ENCODE measurements at places on chromosomes 1 and 21.

DNA sequence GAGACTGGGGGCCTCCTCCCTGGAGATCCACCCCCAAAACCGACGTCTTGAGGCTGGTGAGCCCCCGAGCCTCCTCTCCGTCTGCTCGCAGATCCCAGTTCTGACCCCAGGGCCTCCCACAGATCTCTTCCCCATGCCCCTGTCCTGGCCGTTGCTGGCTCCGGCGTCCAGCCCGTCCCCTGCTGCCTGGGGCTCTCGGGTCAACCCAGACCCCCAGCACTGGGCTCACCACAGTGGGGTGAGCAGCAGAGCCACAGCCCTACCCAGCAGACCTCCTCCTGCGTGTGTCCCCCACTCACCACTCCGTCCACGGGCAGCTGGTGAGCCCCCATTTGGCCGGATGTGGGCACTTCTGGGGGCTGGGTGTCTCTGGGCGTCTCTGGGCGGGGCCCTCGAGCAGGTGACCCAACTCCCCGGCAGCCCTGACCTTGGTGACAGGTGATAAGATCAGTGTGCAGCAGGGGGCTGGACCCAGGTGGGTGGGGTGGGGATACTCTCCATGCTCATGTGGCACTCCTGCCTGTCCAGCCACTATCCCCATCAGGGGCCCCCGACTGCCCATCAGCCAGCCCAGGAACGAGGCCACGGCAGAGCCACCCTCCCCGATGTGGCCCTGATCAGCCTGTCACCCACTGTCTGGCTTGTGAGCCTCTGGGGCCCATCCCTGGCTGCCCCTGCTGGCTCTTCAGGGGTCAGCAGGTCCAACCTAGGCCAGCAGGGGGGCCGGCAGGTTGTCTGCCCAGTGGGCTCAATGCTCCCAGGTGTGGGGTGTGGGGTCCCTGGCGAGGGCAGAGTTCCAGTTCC lies 709 bp downstream of the TNFRSF14 start:
- DNase-seq: peak; percentile 56

DNA sequence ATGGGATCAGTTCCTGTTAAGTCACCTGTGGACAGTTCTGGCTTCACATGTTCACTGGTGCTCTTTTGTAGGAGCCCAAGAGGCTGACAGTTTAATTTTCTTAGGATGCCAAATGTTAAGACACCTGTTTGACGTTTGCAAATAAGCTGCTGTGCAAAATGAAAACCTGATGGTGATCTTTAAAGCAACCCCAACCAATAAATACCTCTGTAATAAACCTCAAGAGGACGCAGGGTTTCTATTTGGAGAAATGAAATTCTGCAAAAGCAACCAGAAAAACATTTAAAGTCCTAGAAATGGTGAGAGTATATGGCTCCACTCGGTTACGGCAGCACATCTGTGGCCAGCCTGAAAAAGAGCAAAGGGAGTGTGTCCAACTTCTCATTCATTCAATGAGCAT lies 5.7 kb upstream of the RHEX start:
- DNase-seq: no peak

DNA sequence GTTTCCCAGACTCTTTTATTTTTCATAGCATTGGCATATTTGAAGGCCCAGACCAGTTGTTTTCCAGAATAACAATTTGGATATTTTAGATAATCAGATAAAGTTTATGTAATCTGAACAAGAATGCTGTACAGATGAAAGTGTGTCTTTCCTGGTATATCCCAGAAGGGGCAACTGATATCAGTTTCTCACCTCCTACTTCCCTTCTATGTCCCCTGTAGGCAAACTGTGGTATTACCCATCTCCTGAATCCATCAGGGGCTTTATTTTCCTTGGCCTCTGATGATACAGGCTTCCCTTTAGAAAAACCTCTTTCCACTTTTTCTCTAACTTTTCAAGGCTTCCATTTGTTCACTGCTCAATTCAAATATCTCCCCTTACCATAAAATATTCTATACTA lies 87.5 kb upstream of the RGS1 start:
- no peak for DNase-seq

GRCh38 chr21:31991356-31992331 lies 118.8 kb downstream of the HUNK start:
- no peak for DNase-seq

DNA sequence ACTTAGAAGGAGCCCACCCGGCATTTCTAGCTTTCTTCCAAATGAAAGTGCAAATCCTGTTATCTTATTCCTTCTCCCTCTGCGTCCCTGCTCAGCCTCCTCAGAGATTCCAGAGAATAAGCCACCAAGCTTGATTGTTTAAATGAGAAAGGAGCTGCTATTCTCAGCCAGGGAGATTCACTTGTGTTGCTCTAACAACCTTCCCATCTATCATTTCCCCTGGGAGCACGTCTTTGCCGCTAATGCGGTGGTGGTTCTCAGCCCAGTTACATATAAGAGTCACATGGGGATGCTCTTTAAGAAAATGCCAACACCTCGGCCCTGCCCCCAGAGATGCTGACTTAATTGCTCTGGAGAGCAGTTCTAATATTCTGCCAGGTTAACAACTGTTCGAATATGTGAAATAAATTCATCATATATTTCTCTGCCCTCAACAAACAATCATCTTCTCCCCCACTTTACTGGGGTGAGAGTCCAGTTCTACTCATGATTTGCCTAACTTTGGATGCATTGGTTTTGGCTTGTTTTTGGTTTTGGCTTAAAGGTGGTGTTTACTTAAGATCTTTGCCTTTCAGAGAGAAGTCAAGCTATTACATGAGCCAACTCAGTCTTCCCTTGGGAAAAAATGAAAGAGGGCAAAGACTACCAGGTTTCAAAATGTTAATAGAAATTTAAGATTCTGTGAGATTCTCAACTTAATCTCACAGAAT lies 213.9 kb downstream of the SEC16B start:
- DNase-seq: no peak

GRCh38 chr1:52542085-52542688 lies 10.7 kb downstream of the TUT4 start:
- DNase-seq: no peak

GRCh38 chr1:53573931-53574330 lies 114.7 kb downstream of the DMRTB1 start:
- DNase-seq: no peak

GRCh38 chr1:243413431-243414151 lies 157.8 kb downstream of the SDCCAG8 start:
- no peak for DNase-seq

DNA sequence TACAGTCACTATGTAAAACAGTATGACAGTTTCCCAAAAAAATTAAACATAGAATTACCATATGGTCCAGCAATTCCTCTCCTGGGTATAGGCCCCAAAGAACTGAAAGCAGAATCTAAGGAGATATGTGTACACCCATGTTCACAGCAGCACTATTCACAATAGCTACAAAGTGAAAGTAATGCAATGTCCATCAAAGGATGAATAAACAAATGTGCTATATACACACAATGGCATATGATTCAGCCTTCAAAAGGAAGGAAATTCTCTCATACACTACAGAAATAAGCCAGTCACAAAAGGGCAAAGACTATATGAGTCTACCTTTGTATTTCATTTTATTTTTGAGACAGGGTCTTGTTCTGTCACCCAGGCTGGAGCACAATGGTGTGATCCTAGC lies 120.4 kb downstream of the TOMM20 start:
- no peak for DNase-seq

- no peak for DNase-seq
These were observed 61.5 kb downstream of the GNG12 start for GRCh38 chr1:67771749-67772148.

- no peak for DNase-seq
These were observed 12.6 kb downstream of the IL10RB start for GRCh38 chr21:33278721-33279120.

GRCh38 chr1:40789342-40789598 lies 5.7 kb downstream of the KCNQ4 start:
- no peak for DNase-seq

DNA sequence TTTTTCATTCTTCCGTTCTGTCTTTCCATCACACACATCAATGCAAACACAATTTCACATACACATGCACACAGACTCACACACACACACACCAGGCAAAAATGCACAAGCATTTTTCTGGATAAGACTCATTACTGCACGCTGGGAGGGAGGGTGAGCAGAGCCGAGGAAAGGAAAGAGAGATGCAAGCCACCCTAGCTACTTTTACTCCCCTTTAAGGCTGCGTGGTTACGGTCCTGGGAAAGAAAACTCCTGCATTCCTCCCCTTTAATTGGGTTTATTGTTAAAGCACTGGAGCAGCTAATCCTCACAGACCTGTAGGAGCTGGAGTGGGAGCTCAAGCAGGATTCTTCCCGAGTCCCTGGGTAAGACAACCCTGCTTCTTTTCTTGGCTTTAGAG lies at the start of gene CAMK1G:
CAMK1G (plus strand) TSS at position 307 of the 400 bp plus-strand sequence. CDS start 11,270 bp downstream, outside the sequence.
- DNase-seq: no peak

DNA sequence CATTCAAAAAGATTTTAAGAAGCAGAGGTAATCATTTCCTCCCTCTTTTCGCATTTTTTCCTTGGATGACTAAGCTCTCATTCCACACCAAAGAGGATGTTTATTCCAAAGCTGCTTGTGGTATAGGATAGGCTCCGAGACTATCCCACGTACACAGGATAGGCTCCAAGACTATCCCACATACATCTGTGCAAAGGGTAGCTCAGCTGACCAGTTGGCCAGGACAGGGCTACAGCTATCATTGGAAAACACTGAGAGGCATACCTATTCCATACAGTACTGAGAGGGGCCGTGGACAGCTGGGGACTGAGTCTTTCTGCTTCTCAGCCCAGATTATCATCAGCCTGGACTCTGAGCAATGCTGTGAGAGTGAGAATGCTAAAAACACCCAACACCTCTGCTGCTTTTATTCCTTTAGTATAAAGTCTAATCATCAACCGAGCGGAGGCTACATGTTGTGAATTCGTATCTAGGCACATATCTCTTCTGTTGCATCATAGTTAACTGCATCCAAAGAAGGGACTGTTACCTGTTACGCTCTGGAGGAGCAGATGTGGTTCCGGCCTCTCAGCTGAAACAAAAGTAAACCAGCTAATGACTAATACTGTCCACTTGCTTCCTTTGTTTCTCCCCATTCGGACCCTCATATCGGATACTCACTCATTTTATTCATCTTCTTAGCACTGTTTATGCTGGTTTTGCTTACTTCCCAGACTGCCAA lies 141.0 kb downstream of the TNFSF18 start:
- DNase-seq: no peak

DNA sequence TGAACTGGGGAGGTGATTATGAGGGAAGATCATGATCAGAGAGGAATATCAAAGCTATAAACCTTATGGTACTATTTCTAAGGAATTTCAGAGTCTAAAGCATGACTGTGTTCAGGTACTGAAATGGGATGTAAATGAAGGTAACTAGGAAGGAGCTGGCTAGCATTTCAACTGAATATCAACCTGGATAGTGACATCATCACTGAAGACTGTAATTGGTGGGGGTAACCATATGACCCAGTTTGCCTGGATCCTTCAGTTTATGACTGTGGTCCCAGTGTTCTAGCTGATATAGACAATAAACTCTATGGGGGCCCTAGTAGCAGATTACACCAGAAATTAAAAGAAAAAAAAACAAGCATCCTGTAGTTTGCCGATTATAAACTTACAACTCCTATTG lies 120.8 kb downstream of the APP start:
- DNase-seq: no peak

- DNase-seq: no peak
These were observed 30.7 kb downstream of the NOL9 start for GRCh38 chr1:6523566-6523965.

DNA sequence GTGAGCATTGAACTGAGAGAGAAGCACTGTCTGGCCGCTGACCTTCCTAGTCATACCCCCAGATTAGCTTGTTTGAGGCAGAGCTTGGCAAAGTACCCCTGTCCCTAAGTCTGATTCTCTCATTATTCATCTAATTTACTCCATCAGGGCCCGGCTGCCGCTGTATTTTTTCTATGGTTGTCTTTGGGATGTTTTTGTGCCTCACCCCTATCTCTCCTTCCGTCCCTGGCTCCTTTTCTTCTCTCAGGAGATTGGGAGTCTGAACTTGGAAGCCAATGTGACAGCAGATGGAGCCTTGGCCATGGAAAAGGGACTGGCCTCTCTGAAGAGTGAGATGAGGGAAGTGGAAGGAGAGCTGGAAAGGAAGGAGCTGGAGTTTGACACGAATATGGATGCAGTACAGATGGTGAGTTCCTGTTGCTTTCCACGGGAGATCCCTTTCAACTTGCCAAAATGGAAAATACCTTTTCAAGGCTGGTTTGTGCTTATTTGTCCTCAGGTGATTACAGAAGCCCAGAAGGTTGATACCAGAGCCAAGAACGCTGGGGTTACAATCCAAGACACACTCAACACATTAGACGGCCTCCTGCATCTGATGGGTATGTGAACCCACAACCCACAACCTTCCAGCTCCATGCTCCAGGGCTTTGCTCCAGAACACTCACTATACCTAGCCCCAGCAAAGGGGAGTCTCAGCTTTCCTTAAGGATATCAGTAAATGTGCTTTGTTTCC lies 53.9 kb downstream of the LAMC2 start:
- DNase-seq: no peak

DNA sequence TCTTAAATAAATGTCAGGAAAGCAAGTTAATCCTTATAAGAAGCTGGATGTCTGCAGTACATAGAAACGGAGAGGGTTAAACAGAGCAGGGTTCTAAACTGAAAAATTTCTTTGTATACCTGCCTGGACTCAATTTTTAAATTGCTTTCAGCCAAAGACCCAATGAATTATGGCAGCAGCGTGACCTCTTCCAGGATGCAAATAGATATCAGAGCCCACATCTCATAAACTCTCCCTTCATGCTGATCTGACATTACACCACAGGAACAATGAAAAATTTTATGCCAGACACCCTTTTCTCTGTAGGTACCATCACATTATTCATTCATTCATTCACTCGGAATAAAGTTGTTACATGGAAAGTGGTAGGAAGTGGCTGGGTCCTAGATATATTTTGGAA lies 236.4 kb downstream of the NUF2 start:
- no peak for DNase-seq

DNA sequence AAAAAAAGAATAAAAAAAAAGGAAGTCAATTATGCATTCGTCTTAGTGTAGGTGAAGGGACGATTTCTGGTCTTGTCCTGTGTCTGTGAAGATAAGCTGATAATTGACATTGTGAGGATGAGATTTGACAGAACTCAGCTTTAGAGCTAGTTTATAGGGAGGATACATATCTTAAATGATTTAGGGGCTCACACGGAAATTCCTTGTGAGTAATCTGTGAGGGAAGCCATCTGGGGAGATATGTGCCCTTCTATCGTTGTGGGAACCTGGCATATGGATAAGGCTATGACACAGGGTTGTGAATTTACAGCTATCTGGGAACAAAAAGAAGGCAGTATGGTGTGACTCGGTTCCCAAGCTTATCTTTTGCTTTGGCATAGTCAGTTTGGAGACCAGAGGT lies 71.1 kb downstream of the RABGAP1L start:
- no peak for DNase-seq

DNA sequence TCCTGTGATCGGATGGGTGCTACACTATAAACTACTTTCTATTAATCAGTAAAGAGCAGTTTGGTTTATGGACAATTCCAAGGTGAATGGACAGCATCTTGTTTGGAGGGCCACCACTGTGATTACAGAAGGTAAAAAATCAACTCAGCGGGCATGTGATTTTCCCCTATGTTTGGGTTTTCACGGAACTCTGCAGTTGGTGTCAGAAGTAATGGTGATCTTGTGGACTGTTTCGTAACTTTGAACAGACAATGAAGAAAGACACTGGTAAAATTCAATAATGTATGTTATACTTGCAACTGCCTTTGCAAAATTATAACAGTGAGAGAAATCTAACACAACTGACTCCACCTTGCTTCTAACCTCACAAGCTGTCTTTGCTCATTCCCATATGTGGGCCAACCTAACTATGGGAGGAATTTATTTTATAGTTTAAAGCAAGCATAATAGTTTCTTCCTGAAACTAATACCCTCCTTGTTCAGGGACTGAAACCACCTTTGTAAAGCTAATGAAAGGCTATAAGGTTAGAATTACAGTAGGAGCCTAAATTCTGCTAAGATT lies 53.2 kb downstream of the TRIM33 start:
- DNase-seq: no peak
